Large intestine (tissue), 12 donors: ENCODE measurements at places on chromosomes 12 and 14. TPM values are rescaled to one million over a fixed set of nuclear protein-coding genes. Genes with fewer than 3 reads are reported as not detected.

SRGAP1 gene
- polyA plus RNA-seq = 8.6 TPM

CDC42BPB gene
- 72.5 TPM for polyA plus RNA-seq

SYCP3 gene
- 1.7 TPM for polyA plus RNA-seq

CCDC177 gene
- 0.07 TPM for polyA plus RNA-seq

CEBPE gene
- 0.07 TPM for polyA plus RNA-seq

ASB2 gene
- polyA plus RNA-seq = 12.1 TPM

LTBR gene
- 132 TPM for polyA plus RNA-seq

DHH gene
- 0.52 TPM for polyA plus RNA-seq

NIN gene
- polyA plus RNA-seq = 8.2 TPM

APPL2 gene
- 86.4 TPM for polyA plus RNA-seq

LRRIQ1 gene
- 0.49 TPM for polyA plus RNA-seq

NR4A1 gene
- 139 TPM for polyA plus RNA-seq

SCNN1A gene
- 25.7 TPM for polyA plus RNA-seq

SLC10A1 gene
- polyA plus RNA-seq = 0.13 TPM

TMEM30B gene
- 36.6 TPM for polyA plus RNA-seq

CIROP gene
- 0.01 TPM for polyA plus RNA-seq

SIX6 gene
- polyA plus RNA-seq = not detected

BCDIN3D gene
- polyA plus RNA-seq = 6.1 TPM

AQP6 gene
- 0.49 TPM for polyA plus RNA-seq

SIX4 gene
- polyA plus RNA-seq = 0.40 TPM

PTCSC3 gene
- polyA plus RNA-seq = not detected

DEGS2 gene
- 21.6 TPM for polyA plus RNA-seq

SRRM4 gene
- polyA plus RNA-seq = 1.6 TPM

HOTAIR gene
- polyA plus RNA-seq = 0.04 TPM

GPRC5A gene
- polyA plus RNA-seq = 19.4 TPM

OR6S1 gene
- not detected for polyA plus RNA-seq

AKAP3 gene
- polyA plus RNA-seq = 2.4 TPM

P2RX2 gene
- polyA plus RNA-seq = 24.1 TPM

OR6C68 gene
- not detected for polyA plus RNA-seq

KRT77 gene
- polyA plus RNA-seq = 0.42 TPM

PRR4 gene
- 6.1 TPM for polyA plus RNA-seq

GDF3 gene
- polyA plus RNA-seq = 0.27 TPM

TAOK3 gene
- 44.7 TPM for polyA plus RNA-seq

CLEC2A gene
- not detected for polyA plus RNA-seq

TXNRD1 gene
- polyA plus RNA-seq = 32.7 TPM

ORMDL2 gene
- 31.4 TPM for polyA plus RNA-seq

TAS2R13 gene
- polyA plus RNA-seq = 0.03 TPM

HRK gene
- polyA plus RNA-seq = 0.16 TPM

B4GALNT3 gene
- 5.9 TPM for polyA plus RNA-seq

OVCH1 gene
- 0.28 TPM for polyA plus RNA-seq

KRT79 gene
- polyA plus RNA-seq = not detected

RNASE7 gene
- 0.09 TPM for polyA plus RNA-seq

RNASE3 gene
- polyA plus RNA-seq = 0.18 TPM

IFI27 gene
- 12.9 TPM for polyA plus RNA-seq

KRT4 gene
- not detected for polyA plus RNA-seq

DLGAP5 gene
- 11.6 TPM for polyA plus RNA-seq

TAS2R43 gene
- 0.48 TPM for polyA plus RNA-seq

DUSP6 gene
- polyA plus RNA-seq = 135 TPM

OR11G2 gene
- not detected for polyA plus RNA-seq

SDR9C7 gene
- 0.03 TPM for polyA plus RNA-seq

SLC16A7 gene
- 4.2 TPM for polyA plus RNA-seq

DLK1 gene
- polyA plus RNA-seq = 25.2 TPM

RFLNA gene
- 64.3 TPM for polyA plus RNA-seq

C12orf60 gene
- 1.8 TPM for polyA plus RNA-seq

KRT6B gene
- polyA plus RNA-seq = not detected

TPPP2 gene
- 0.16 TPM for polyA plus RNA-seq

PITPNM2 gene
- 7.8 TPM for polyA plus RNA-seq

FKBP3 gene
- polyA plus RNA-seq = 92.4 TPM

FRMD6 gene
- polyA plus RNA-seq = 10.3 TPM
